SJCRH30 (cell line): ENCODE measurements at places on chromosomes 7 and 10. TPM values are rescaled to one million over a fixed set of nuclear protein-coding genes. Genes with fewer than 3 reads are reported as not detected.

- no peak for DNase-seq
These were observed 33.1 kb upstream of the RPA3 start for GRCh38 chr7:7751243-7752092.

SERPINE1 gene
- 1.2 and 1.7 TPM in 2 replicates for total RNA-seq

- no peak for DNase-seq
These were observed 109.0 kb downstream of the LRMDA start for GRCh38 chr10:75540357-75540966.

DNA sequence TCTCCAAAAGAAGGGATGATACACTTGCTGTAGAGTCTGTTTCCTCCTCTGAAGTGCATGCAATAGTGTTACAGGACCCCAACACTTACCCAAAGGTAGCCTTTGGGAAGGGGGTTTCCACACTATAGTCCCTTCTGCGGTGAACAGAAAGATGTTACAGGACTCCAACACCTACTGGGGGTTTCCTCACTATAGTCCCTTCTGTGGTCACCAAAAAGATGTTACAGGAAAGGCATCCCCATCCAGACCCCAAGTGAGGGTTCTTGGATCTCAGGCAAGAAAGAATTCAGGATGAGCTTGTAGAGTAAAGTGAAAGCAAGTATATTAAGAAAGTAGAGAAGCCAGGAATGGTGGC is 69.2 kb upstream of the PIK3CG start:
- no peak for DNase-seq

PUS7 gene
- 46.4 and 52.3 TPM in 2 replicates for total RNA-seq

- DNase-seq = no peak
These were observed 121.6 kb upstream of the LYZL2 start for GRCh38 chr10:30750971-30751677.

DNA sequence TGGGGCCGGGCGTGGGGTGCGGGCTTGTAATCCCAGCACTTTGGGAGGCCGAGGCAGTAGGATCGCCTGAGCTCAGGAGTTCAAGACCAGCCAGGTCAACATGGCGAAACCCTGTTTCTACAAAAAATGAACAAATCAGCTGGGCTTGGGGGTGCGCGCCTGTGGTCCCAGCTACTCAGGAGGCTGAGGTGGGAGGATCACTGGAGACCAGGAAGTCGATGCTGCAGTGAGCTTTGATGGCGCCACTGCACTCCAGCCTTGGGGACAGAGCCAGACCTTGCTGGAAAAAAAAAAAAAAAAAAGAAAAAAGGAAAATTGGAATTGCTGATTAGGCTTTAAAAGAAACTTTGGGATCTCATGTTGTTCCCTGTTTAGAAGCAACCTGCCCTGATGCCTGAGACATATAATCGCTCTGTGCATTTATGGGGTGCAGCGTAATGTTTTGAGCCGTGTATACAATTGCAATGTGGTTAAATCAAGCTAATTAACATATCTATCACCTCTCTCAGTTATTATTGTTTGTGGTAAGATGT is 851 bp downstream of the AKR1E2 start:
- DNase-seq = no peak

DNA sequence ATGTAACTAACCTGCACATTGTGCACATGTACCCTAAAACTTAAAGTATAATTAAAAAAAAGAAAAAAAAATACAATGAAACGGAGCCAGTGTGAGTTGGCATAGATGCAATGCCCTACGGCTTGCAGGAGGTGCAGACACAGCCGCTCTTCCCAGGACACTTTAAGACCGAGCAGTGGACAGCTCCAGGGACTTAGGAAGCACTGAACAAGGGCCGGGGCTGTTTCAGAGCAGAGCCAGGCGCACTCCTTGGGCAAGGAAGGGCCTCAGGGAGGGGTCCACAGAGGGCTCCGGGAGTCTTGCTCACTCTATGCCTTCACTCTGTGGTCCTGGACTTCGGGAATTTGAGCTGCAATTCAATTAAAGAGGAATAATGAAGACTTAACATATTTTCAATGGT is 355.3 kb downstream of the TCERG1L start:
- no peak for DNase-seq

PHKG1 gene
- 1.1 and 1.4 TPM in 2 replicates for total RNA-seq

GRCh38 chr10:70295321-70295720 is 11.5 kb upstream of the NPFFR1 start:
- DNase-seq = no peak

GRCh38 chr10:33154590-33154989 is 179.9 kb downstream of the NRP1 start:
- DNase-seq = no peak

DNA sequence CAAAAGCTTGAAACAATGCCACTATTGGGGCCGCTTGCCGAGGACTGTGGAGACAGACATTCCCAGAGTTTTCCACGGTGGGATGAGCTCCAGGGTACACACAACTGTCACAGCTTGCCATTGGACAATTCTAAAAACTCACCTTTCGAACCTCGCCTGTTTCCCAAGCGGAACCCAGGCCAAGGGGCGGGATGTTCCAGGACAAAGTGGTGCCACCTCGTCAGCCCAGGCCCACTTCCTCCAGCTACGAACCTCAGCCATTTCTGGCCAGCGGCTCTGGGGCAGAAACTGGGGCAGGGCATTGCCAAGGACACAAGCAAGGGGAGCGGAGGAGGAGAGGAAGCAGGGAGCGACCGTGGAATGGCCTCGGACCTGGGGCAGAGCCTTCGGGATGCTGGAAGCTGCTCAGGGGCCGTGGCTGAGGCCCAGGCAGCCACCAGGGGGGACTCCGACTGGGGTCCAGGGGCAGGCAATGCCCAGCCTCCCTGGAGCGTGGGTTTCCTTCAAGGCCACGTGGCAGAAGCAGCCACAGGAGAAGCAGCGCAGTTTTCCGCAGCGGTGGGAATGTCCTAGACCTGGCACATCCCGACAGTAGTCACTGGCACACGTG is 44.7 kb upstream of the INSIG1 start:
- no peak for DNase-seq

GRCh38 chr7:27581906-27582305 is 80.8 kb downstream of the HIBADH start:
- DNase-seq = no peak

- DNase-seq = peak; percentile 70
These were observed 609 bp downstream of the DOCK4 start for GRCh38 chr7:112205343-112206237.

BLOC1S2 gene
- 55.5 and 59.7 TPM in 2 replicates for total RNA-seq

CNPY1 gene
- total RNA-seq = not detected in 2 replicates

- DNase-seq = peak; percentile 72
These were observed 23.1 kb downstream of the DNAJB9 start for GRCh38 chr7:108592646-108593201.

- DNase-seq = peak; percentile 31
These were observed 115.1 kb downstream of the PON1 start for GRCh38 chr7:95209276-95209675.

TRIM73 gene
- 0.20 and 1.8 TPM in 2 replicates for total RNA-seq

DNA sequence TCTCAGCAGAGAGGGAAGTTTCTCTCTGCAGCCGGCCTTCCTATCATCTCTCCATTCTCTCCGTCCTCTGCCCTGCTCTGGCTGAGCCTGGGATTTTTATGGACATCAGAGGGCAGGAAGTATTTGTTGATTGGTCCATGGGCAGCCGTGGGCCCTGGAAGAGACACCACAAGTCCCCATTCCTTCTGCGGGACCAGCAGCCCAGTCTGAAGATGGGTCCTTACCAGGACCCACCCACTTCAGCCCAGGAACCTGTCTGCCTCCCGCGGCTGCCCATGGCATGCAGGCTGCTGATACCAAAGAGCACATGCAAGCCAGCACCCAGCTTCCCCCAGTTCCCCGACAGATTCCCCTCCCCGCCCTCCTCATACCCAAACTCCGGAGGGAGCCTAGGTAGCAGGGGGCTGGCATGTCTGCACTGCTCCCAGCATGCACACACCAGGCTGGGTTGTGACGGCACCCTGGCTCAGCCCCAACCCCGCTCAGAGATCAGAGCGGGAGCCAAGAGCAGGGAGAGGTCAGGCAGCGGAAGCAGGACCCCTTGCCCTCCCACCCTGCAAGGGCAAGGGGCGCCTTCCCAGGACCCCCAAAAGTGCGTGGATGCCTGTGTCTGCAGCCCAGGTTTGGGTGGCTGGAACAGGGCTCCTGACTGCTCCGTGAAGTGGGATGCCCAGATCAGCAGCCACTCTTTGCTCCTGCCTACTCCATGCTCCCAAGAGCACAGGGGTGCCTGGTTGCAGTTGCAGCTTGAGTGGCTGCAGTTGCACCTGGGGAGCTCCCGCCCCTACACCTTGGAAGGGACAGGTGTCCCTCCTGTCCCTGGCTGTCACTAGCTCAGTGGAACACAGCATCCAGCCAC is 538.6 kb upstream of the POT1 start:
- no peak for DNase-seq

DNA sequence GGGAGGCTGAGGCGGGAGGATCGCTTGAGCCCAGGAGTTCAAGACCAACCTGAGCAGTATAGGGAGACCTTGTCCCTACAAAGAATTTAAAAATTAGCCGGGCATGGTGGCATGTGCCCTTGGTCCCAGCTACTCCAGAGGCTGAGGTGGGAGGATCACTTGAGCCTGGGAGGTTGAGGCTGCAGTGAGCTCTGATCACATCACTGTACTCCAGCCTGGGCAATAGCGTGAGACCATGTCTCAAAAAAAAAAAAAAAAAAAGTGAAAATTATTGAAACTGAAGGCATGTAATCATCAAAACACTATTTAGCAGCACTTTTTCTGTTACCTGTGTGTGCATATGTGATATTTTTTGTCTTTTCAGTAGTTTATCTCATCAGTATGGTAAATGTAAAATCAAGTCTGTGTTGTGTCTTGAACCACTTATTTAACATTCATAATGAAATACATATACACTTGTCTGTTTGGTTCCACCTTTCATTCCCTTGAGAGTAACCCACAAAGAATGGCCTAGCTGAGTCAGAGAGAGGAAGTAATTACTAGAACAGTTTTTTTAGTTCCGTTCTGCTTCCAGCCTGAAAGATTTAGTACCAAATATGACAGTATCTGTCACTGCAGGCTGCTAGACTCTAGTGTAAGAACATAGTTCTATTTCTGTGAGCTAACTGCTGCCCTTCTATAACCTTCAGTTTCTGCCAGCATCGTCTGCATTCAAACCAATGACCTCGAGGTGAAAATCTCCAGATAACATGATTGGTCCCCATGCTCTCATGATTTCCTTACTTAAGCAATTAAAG is 68.6 kb downstream of the MMRN2 start:
- no peak for DNase-seq

WIPF3 gene
- not detected in 2 replicates for total RNA-seq

SYT15 gene
- total RNA-seq = 0.08 TPM in 1 of 2 replicates, not detected in the other

DNA sequence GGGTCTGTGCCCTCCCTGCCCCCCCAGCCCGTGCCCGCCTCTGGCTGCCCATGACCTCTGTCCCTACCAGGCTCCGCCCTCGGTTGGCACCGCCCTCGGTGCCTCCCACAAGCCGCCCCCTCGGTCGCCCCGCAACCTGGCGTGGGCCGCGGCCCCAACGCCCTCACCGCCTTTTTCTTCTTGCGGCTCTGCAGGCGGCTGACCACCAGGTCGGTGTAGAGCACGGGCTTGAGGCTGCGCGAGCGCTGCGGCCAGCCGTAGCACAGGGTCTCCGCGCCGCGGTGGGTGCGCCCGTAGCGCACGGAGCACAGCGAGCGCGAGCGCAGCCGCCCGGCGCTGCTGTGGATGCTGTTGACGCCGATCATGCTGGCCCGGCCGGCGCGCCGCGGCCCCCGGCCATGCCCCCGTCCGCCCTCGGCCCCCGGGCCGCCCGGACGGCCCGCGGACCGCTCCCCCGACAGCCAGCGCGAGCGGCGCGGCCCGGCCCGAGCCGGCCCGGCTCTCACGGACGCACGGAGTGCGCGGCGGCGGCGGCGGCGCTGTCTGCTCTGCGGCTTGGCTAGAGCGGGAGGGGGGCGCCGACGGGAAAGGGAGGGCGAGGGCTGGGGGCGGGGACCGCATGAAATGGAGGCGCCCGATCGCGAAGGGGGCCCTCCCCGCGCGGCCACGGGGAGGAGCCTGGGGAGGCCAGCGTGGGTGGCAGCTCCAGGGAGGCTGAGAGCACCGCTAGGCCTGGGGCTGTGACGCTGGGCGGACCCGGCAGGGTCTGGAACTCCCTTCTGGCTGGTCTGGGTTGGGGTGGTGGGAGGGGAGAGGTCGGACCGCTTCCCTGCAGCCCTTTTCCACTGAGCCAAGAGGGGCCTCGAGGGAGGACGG is 9.6 kb downstream of the PSD start:
- DNase-seq = no peak

DNA sequence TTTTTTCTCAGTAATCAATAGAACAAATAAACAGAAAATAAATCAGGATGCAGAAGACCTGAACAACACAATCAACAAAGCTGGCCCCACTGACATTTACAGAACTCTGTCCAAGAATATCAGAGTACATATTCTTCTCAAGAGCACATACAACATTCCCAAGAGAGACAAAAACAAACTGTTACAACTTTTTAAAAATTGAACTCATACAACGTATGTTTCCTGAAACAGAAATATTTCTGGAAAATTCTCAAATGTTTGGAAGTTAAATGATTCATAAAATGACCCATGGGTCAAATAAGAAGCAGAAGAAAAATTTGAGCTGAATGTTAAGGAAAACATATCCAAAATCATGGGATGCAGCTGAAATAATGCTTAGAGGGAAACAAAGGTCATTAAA is 93.9 kb upstream of the VIPR2 start:
- no peak for DNase-seq

DNA sequence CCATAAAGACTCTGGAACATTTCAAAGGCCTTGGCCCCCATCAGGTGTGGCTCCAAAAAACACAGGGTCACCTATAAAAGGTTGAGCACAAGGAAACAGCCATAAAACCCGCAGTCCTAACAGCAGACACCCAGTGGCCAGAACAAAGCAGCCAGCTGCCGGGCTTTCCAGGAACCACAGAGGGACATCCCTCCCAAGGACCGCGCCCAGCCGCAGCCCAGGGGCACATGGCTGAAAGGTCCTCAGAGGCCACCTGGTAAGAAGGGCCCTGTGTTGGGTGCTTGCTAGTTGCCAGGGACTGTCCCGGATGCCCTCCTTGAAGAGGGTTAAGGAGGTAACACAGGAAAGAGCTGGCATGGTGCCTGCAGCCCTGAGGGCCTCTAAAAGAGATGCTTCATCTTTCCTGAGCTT is 32.7 kb downstream of the KCNMA1 start:
- DNase-seq = no peak

DNA sequence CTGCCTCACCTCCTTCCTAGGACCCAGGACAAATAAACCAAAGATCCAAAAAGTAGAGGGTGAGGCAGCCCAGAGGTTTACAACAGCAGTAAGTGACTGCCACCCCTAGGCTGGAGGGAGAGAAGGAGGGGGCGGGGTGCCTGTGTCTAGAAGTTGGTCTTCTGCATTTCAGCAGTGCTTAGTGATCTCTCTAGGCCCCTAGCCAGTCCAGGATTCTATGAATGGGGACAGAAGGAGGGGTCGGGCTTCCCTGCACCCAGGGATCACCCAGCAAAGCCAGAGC is 62.8 kb upstream of the KDM7A start:
- DNase-seq = no peak
